A549 treated with ZK216348 at 1 μM for 4 hours (cell line): ENCODE measurements at places on chromosomes 16 and 17. TPM values are rescaled to one million over a fixed set of nuclear protein-coding genes. Genes with fewer than 3 reads are reported as not detected.

The KRT24 gene
- not detected in 5 replicates for total RNA-seq

The KRT9 gene
- total RNA-seq: not detected in 5 replicates

The GCGR gene
- total RNA-seq: 0.11 to 0.52 TPM (median 0.31 TPM) in 4 of 5 replicates, not detected in the other

The DCUN1D3 gene
- 5.6 to 6.9 TPM (median 6.0 TPM) in 5 replicates for total RNA-seq

The USH1G gene
- total RNA-seq: 0.08 to 0.18 TPM (median 0.12 TPM) in 4 of 5 replicates, not detected in the other

The OR1E2 gene
- total RNA-seq: not detected in 5 replicates

The KRTAP3-1 gene
- total RNA-seq: not detected in 5 replicates

The SLFN12L gene
- not detected in 5 replicates for total RNA-seq

The FZD2 gene
- 20.7 to 44.3 TPM (median 41.9 TPM) in 5 replicates for total RNA-seq

The TBC1D3I gene
- 0.20 to 0.46 TPM (median 0.23 TPM) in 5 replicates for total RNA-seq

The TMEM98 gene
- total RNA-seq: 39.9 to 50.2 TPM (median 49.0 TPM) in 5 replicates

The CES5A gene
- total RNA-seq: not detected in 5 replicates

The GPR179 gene
- 0.01 to 0.05 TPM (median 0.04 TPM) in 3 of 5 replicates, not detected in the others for total RNA-seq

The TBC1D10B gene
- total RNA-seq: 19.1 to 34.9 TPM (median 33.6 TPM) in 5 replicates

The TEX19 gene
- 0.34 to 0.83 TPM (median 0.43 TPM) in 5 replicates for total RNA-seq

The TMEM92 gene
- total RNA-seq: 18.3 to 24.2 TPM (median 20.8 TPM) in 5 replicates

The HBA2 gene
- total RNA-seq: 0.79 TPM in 1 of 5 replicates, not detected in the others

The ITGAL gene
- total RNA-seq: 0.15 to 0.32 TPM (median 0.20 TPM) in 3 of 5 replicates, not detected in the others

The PRR35 gene
- 0.11 to 0.20 TPM (median 0.13 TPM) in 4 of 5 replicates, not detected in the other for total RNA-seq

The IGFALS gene
- not detected in 5 replicates for total RNA-seq

The MYO1D gene
- total RNA-seq: 1.4 to 3.0 TPM (median 2.3 TPM) in 5 replicates

The SPEM2 gene
- total RNA-seq: not detected in 5 replicates

The PPY gene
- not detected in 5 replicates for total RNA-seq

The ANKRD13B gene
- total RNA-seq: 16.7 to 31.0 TPM (median 28.8 TPM) in 5 replicates

The TP53TG3F gene
- total RNA-seq: 0.07 to 0.26 TPM in 2 of 5 replicates, not detected in the others

The SLC4A1 gene
- total RNA-seq: 0.12 TPM in 1 of 5 replicates, not detected in the others

The NPIPA5 gene
- total RNA-seq: 1.9 to 5.4 TPM (median 2.7 TPM) in 4 of 5 replicates, not detected in the other

The FOXN1 gene
- 0.05 to 0.07 TPM in 2 of 5 replicates, not detected in the others for total RNA-seq

The TNFRSF12A gene
- total RNA-seq: 357 to 594 TPM (median 560 TPM) in 5 replicates

The HS3ST3B1 gene
- 0.52 to 0.73 TPM (median 0.68 TPM) in 5 replicates for total RNA-seq

The ERCC4 gene
- 2.9 to 9.6 TPM (median 7.2 TPM) in 5 replicates for total RNA-seq

The SDR42E2 gene
- total RNA-seq: not detected in 5 replicates

The EIF1 gene
- total RNA-seq: 1,212 to 1,763 TPM (median 1,340 TPM) in 5 replicates

The CD300LF gene
- not detected in 5 replicates for total RNA-seq

The COG4 gene
- total RNA-seq: 24.7 to 34.8 TPM (median 31.5 TPM) in 5 replicates

The FSCN2 gene
- total RNA-seq: 0.27 to 2.0 TPM (median 1.3 TPM) in 5 replicates

The SBK1 gene
- 0.17 to 0.45 TPM (median 0.35 TPM) in 5 replicates for total RNA-seq

The MAF gene
- 0.25 to 0.55 TPM (median 0.39 TPM) in 5 replicates for total RNA-seq

The C17orf107 gene
- total RNA-seq: 0.13 to 0.41 TPM (median 0.36 TPM) in 5 replicates

The AIPL1 gene
- total RNA-seq: not detected in 5 replicates

The C16orf92 gene
- total RNA-seq: not detected in 5 replicates
